ENCODE measurements at places on chromosomes 11 and 22.
A peak's percentile ranks its signal among the peaks of the same experiment; 100 is the strongest.

DNA sequence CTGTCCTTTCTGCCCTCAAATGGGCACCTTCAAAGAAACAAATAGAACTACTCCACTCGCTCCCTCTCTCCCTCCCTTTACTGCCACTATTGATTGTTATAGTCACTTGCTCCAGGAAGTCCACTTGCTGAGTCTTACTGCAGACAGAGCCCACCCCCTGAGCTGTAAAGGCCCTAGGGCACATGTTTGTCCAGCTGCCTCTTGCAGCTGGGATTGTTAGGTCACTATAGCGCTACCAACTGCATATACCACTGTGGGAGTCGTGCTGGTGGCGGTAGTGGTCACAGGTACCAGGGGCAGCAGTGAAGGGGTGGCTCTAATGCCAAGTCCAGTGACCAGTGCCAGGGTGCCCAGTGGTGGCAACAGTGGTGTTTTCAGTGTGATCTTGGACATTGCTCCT lies 4.4 kb upstream of the SREBF2 start:
- DNase-seq, result no peak

DNA sequence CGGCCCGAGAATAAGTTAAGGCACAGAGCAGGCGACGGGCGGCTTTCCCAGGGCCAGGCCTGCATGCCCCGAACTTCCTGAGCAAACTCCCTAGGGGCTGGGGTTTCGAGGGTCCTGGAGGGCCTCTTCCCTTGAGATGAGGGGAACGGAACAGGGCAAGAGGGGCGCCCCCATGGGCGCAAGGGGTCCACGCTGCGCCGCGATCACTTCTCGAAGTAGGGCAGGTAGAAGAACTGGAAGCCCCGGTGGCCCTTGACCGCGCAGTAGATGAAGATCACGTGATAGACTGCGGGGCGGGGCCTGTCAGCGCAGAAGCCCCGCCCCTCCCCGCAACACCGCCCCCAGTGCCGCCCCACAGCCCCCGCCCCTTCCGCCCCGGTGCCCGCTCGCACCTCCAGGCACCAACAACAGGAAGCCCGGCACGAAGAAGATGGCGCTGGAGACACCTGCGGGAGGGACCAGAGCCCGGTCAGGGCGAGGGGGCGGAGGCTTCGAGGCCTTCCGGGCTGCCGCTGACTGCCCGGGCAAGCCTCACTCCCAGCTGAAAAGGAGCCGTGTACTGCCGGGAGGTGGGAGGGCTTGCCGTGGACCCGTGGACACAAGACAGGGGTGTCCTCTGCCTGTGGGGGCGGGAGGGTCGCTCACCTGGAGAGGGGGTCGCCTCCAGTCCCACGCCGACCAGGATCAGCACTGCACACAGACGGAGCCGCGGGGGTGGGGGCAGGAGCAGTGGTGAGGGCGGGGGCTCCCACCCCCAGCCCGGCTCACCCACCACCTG lies 4.5 kb downstream of the TMEM134 start:
- peak; percentile 96 for DNase-seq

- no peak for DNase-seq
Observed at GRCh38 chr22:46362203-46362933, 26.9 kb downstream of the TRMU start.

GRCh38 chr22:43431808-43432554 lies 20.2 kb downstream of the MPPED1 start:
- DNase-seq, result no peak

GRCh38 chr11:6488821-6489220 lies 7.5 kb downstream of the TIMM10B start:
- DNase-seq, result no peak

GRCh38 chr11:131666006-131666405 lies 295.6 kb downstream of the NTM start:
- DNase-seq, result no peak

- DNase-seq, result no peak
Observed at GRCh38 chr22:42868751-42869251, 11.7 kb upstream of the ARFGAP3 start.

- no peak for DNase-seq
Observed at GRCh38 chr11:44774108-44774507, 47.3 kb downstream of the TSPAN18 start.

DNA sequence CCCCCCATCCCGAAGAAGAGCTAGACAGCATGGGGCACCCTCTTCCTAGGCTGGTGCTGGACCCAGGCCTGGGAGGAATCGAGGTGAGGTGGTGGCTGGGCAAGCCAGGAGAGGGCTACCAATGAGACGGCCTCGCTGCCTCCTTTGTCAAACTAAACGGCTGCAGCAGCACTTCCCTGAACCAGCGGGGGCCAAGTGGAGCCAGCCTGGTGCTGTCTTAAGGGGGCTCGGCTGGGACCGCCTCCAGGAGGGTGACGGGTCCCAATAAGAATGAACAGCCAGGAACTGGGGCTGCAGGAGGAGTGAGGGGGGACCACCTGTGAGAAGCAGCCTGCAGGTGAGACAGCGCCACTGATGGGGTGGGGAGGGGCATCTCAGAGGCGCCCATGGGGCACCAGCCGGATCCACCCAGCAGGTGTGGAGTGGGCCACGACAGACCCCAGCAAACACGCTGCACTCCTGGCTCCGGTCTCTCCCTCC lies 17.1 kb downstream of the IFT27 start:
- DNase-seq, result no peak

- no peak for DNase-seq
Observed at GRCh38 chr11:74694136-74694930, 36.9 kb downstream of the CHRDL2 start.

- DNase-seq, result no peak
Observed at GRCh38 chr11:11847082-11847481, 5.3 kb downstream of the USP47 start.

DNA sequence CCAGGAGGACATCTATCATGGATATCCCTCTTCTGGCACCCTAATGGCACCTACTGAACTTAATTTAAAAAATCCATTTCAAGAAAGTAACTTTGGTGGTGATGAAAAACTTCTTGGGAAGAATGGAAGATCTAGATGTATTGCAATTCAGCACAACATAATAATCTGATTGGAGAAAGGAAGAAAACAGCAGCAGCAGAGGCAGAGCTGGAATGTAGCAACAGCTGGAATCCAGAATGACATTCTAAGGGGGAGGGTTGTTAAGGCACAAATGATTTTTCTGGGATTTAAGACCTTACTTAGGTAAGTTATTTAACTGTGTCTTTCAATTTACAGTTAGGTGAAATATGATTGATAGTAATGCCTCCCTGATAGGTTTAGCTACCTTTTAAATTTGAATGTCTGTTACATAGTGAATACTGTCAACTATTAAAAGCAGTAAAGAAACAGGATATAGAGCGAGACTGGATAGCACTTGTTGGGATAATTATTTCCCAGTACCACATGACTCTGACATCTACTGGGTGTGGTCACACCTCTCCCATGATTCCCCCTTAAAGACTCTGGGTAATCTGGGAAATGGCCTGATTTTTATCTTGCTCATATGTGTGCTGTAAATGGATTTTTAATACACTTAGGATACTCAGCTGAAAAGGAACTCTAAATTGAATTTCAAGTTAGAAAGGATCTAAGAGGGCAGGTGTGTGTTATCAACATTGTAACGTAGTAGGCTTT lies 11.7 kb downstream of the CAPRIN1 start:
- DNase-seq, result no peak

DNA sequence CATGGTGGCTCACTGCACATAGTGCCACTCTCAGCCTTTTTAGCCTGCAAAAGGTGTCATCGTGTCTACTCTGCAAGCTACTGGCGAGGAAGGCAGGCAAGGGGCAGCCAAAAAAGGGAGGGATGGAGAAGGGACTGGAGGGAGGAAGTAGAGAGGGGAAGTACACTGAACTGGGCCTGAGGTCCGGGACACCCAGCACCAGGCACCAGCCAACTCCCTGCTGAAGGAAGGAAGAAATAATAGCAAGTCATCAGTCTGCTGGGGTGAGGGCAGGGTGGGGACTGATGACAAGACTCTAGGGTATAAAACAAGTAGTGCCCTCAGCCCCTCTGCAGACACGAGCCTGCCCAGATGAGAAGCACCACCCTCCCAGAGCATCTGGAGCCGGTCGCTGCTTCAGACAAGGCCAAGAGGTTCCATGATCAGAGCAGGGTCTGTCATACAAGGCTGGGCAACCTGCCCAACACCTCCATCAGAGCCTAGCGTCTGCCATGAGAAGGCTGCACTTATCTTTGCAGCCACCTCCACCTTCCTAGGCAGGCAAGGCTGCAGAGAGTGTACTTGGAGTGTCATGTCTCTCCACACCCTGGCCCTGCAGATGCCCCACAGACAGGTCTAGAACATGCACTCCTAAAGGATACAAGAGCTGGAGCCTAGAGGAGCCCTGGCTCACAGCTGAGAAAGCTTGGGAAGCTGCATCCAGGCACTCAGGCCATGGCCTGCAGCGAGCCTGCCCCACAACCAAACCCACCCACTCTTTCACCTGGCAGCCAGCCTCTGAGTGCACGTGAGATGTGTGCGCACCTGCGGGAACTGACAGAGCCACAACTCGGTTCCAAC lies 9.0 kb upstream of the COMT start:
- DNase-seq, result no peak

All from activated CD4-positive, alpha-beta T cell treated with anti-CD3 and anti-CD28 coated beads, Interleukin-2, Interleukin-4, amounts not matched to agents 100 ng/mL and 50 ng/mL, durations not matched to agents 16 hours and 8 hours (primary cell).